ACHN (cell line): ENCODE measurements at places on chromosomes 1 and 21.

GRCh38 chr1:5910666-5911065, 81.6 kb downstream of the NPHP4 start:
- DNase-seq = no peak

DNA sequence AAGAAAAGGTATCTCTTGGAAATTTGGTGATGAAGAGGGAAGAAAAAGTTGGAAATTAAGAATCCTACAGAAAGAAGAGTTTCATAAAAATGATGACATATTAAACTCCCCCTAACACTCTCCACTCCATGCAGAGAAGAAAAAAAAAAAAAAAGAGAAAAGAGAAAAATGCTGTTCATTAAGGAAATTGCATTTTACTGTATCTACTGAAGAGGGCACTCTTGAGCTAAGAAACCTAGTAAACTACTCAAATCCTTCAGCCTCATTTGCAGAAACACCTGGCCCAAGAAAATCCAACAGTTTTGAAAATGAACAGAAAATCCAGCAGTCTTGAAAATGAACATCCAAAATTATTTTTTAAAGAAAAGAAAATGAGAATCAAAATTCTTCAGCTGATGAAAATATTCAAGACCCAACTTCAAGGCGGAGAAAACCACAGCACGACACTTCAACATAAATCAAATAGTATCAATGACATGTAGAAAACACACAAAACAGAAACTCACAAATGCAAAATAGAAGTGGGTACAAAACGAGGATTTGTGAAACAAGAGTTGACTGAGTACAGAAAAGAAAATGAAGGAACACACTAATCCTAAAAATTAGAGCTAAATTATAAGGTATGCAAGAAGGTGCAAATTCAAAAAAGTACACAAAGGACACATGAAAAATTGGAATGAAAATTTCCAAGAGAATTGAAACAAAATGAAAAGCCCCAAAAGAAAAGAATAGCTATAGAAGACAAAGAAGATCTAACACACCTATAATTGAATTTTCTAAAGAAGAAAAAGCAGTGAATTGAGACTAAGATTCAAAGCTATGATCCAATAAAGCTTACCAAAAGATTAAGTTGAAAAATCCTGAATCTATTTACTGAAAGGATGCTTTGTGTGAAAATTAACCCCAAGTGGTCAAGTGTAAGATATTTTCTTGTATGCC, 73.2 kb upstream of the DNAJC6 start:
- DNase-seq = peak; percentile 67

DNA sequence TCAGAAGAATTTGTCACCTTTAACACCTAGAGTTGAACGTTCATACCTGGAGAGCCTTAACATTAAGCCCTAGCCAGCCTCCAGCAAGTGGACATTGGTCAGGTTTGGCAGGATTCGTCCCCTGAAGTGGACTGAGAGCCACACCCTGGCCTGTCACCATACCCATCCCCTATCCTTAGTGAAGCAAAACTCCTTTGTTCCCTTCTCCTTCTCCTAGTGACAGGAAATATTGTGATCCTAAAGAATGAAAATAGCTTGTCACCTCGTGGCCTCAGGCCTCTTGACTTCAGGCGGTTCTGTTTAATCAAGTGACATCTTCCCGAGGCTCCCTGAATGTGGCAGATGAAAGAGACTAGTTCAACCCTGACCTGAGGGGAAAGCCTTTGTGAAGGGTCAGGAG, 52.3 kb downstream of the UBE4B start:
- DNase-seq = no peak

DNA sequence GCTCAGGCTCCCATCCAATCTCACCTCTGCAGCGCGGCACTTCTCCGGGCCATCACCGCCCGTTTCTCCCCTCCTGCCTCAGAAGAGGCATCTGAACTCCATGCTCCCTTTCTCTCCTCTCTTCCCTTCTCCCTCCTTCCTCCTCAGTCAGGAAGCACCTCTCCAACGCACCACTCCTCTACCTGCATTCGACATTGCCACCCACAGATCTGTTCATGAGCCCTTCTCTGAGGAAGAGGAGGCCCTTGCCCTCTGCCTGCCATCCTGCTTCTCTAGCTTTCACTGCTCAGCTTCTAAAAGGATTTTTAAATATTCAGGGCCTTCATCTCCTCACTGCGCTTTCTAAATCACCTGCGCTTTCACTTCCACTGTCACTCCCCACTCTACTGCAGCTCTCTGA, 120.0 kb downstream of the KIAA0319L start:
- DNase-seq = no peak

- no peak for DNase-seq
Measured at GRCh38 chr21:26389971-26390641, 183.0 kb downstream of the CYYR1 start.

GRCh38 chr21:35199733-35200015, 150.6 kb upstream of the RUNX1 start:
- no peak for DNase-seq

DNA sequence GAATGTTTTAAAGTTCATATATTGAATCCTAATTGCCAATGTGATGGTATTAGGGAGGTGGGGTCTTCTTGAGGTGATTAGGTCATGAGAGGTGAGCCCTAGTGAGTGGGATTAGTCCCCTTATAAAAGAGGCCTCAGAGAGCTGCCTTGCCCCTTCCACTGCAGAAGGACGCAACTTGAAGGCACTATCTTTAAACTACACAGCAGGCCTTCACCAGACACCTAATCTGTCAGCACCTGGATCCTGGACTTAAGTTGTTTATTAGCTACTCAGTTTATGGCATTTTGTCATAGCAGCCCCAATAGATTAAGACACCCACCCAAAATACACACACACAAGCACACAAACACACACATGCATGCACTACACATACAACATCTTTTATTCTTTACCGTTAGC, 61.4 kb downstream of the DAB1 start:
- no peak for DNase-seq

- peak; percentile 82 for DNase-seq
Measured at GRCh38 chr1:206912445-206913095, 9.2 kb downstream of the FCMR start.

- peak; percentile 6 for DNase-seq
Measured at GRCh38 chr1:172135076-172135672, 285.3 kb upstream of the C1orf105 start.

GRCh38 chr1:25737130-25737529, 62.9 kb upstream of the SELENON start:
- DNase-seq = peak; percentile 83

- DNase-seq = no peak
Measured at GRCh38 chr1:119737040-119737682, 25.4 kb downstream of the PHGDH start.

- no peak for DNase-seq
Measured at GRCh38 chr1:14514739-14515138, 83.7 kb upstream of the KAZN start.

DNA sequence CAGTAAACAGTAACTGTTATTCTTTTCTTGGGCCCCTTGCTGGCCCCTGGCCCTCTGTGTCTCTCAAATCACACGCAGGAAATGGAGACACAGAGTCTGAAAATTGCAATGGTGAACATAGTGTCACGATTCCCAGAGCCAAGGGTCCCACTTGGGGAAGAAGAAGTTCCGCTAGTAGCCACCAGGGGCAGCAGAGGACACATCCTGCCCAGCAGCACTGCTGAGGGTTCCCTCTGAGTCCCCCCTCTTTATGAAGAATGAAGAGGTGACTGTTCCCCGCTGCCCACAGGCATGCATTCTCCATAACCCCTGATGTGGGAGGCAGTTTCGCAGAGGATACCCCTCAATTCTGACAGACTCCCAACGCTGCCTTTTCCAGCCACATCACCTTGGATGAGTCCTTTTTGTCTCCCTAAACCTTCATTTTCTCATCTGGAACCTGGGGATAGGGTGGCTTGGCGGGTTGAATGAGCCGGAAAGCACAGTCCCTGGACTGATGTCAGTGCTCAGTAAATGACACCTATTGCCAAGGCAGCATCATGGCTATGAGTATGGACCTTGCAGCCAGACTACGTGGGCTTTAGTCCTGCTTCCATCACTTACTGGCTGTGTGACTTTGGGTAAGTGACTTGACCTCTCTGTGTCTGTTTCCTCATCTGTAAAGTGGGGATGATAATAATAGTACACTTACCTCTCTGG, 238.0 kb upstream of the TMEM51 start:
- DNase-seq = peak; percentile 50

DNA sequence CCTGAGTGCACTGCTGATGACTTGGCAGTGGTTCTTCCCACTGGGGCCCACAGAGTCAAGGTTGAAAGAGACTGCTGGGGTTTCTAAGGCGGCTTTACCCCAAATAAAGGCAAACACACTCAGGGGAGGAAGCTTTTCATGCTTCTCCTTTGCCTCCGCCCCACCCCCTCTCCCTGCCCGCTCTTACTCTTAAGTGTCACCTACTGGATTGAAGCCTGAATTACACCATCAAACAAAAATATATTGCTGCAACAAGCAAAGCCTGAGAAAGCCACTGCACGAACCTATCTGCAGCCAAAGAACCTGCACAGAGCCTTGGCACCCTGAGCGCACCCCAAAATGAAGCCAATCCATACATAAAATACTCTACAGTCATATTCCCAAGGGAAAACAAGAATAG, 63.1 kb downstream of the PTGFR start:
- no peak for DNase-seq

DNA sequence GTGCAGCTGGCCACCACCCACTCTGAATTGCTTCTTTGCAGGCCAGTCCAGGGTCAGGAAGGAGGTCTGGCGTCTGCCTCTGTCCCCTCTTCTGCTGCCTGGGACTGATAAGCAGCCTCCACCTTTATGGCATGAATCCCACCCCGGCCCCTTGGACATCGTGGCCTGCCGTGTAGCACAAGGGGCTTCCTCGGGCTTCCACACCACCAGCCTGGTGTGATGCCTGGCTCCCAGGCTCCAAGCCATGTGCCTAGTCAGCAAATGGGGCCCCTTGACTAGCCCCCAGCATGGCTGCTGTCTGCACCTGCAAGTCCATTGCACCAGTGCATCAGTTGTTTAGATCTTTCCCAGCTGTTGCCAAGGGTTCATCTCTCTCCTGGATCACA, 9.9 kb upstream of the ARF1 start:
- no peak for DNase-seq

GRCh38 chr21:28884481-28884880, 108.2 kb downstream of the LTN1 start:
- peak; percentile 7 for DNase-seq

DNA sequence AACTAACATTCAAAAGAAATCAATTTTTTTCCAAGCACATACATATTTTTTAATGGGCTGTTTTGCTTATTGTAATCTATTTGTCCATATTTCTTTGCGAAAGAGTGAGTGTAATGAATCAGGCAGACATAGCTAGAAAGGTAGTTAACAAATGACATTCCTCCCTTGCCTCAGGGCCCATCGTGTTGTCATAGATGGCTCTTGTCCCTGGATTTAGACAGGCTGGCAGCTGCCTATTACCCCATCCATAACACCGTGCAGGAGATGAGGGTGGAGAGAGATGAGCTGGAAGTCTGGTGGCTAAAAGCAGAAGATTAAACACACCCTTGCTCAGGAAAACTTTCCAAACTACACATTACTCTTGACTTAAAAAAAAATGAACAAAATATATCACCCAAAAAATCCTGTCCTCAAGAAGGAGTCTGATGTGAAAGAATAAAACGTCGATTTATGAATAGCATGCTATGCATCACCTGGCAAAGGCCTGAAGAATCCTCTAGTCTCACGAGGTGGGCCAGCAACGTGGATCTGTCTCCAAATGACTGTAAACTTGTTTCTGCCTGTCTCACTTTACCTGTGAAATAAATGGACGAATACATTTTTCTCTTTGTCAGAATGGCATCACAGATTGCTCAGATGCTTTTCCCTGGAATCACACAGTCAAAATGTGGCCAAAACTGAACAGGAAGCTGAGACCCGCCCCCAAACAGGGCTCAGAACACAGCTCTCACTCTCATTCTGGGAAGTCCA, 55.7 kb downstream of the C21orf91 start:
- no peak for DNase-seq

- DNase-seq = no peak
Measured at GRCh38 chr1:46708121-46708520, 10.8 kb downstream of the EFCAB14 start.

GRCh38 chr1:103516693-103517092, 8.8 kb upstream of the RNPC3 start:
- no peak for DNase-seq

DNA sequence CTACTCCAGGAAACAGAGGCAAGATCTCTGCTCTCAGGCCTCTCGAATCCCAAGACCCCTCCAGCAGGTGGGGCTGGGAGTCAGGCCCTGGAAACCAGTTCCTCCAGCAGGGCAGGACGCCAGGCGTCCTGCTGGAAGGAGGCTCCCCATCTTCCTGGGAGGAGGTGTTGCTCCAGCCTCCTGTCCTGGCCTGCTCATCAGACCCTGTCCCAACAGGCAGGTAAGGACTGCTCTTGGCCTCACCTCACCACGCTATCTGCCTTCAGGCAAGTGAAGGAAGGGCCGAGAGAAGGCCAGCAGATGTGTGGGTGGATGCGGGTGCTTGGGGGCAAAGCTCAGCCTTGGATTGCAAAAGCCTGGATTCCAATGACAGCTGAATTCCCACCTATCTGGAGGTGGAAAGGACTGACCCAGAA, 82.9 kb downstream of the SSBP3 start:
- no peak for DNase-seq

DNA sequence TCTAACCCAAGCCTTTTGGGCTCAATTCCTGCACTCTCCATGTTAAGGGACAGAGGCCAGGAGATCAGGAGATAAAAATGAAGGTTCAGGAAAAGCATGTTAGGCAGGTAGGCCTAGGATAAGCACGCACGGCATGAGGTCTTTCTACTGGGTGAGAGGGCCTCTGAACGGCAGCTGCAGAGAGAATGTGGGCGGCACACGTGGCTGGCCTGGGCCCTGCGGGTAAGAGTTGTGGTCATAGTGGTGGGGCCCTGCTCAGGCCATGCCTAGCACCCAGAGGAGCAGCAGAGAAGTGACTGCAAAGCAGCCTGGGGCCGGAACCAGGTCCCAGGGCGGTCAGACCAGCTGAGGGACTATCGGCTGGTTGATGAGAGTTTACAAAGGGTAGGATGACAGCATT, 7.5 kb upstream of the FOXO6 start:
- DNase-seq = no peak

DNA sequence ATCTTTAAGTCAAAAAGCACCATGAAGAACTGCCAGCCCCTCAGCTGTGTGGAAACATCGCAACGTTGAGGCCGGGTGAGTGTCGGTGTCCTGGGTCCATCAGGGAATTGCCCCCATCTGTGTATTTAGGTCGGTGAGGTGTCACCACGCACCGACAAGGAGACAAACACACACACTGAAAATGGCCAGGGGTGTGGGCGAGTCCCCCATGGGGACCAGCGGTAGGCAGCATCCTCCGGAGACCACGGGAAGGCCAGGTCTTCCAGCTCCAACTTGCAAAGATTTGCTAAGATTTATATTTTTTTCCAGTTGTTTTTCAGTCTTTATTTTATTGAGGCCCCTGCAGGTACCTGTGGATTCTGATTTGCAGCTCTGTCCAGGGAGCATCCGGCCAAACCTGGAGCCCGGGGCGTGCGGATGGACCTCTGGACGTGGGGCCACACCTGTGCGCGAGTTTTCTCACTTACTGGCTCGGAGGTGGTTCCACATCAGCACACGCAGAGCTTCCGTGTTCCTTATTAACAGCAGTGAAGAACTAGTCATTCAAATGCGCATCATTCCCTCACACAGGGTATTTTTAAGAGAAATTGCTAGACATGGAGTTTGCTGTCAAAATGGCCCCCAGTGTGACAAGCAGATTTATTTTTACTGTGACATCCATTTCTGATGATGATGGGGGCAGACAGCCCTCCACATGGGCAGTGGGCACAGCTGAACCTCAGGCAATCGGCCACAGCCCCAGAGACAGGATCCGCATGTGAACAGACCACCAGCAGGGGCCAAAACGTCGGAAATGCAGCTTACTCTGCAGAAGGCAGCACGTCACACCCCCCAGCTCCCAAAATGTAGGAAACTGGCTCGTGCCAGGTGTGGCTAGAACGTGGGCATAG, 17.2 kb upstream of the SLC19A1 start:
- no peak for DNase-seq
